ENCODE measurements at places on chromosomes 13 and 19.

GRCh38 chr19:30215248-30215647 is 156.9 kb upstream of the ZNF536 start:
- no peak for DNase-seq

DNA sequence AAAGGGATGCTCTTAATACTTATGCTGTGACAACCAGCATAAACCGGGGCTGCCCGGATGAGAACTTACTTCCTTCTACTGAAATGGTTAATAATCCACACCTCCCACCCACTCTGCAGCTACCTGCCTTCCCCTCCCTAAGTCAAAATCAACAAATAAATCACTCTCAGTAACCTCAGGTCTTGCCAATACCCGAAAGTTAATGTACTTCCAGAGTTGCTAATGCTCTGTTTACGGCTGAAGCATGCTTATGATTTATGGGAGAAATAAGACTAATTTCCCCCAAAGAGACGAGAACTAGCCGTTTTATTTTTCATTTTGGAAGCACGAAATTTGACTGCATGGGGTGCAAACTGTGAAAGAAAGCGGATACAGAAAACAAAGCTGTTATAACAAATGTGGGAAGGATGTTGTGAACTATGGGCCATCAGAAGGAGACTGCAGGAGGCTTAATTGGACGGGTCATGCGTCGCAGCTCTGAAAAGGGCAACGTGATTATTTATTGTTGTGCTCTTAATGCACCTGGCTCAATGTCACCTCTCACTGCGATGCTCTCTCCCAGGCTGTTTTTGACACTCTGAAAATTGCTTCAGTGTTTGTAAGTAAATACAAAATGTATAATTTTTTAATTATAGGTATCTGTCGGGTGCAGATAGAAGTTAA is 114.0 kb upstream of the SLC7A1 start:
- no peak for DNase-seq

GRCh38 chr19:30471441-30471840 is 99.3 kb downstream of the ZNF536 start:
- no peak for DNase-seq

DNA sequence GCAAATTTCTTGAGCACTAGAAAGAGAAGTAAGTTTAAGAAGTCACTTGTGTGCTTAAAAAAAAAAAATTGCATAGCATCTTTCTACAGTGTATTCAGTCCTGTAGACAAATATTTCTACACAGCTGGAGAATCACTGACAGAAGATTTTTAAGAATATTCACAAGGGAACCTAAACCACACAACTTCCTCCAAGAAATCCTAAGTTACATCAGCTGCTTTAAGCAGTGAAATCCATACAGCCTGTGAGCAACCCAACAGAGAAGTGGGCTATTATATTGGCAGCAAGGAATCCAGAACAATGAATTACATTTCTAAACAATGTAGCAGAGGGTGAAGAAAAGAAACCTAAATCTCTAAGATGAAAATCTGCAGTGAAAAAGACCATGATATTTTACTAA is 1.5 kb downstream of the DOCK9 start:
- peak; percentile 51 for DNase-seq

DNA sequence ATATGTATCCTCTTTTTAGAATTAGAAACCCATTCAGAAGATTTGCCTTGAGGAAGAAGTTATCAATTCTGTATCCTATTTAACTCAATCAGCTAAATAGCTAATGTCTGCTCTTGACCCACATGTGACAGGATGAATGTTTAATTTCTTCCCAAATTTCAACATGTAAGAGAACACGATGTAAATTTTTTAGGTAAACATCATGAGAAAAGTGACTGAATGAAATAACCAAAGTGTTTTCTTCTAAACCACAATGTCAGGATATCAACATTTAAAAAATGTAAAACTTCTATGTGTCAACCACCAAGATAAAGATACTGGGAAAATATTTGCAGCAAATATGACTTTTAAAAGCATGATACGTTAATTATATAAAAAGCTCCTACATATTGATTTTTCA is 302.4 kb downstream of the DCT start:
- no peak for DNase-seq

DNA sequence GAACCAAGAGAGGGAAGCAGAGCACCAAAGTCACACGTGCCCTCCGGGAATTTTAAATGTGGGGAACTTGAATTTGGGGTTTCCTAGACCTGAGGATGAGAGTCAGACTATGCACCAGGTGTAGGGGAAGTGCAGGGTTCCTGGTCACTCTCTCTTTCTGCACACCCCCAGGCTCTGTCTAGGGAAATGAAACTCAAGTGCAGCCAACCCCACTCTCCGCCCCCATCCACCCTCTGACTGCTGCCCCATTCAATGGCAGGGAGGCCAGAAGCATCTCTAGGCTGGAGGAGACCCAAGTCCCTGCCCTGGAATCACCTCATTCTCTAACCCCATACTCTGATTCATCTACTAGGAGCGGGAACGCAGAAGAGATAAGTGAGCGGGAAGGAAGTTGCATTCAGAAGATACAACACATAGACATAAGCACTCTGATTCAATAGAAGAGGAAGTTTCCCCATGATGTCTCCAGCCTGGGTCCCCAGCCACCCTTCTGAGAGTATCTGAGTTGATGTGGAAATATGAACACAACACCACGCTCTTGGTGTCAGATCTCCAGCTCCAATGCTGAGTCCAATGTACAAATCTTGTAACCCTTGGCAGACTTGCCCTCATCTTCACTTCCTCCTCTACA is 4.7 kb upstream of the SIGLEC14 start:
- DNase-seq = no peak

All from astrocyte (in vitro differentiated cells and primary cell).